Femur (tissue), 1 donor: ENCODE measurements at places on chromosomes 7 and 10.
A peak's percentile ranks its signal among the peaks of the same experiment; 100 is the strongest.

DNA sequence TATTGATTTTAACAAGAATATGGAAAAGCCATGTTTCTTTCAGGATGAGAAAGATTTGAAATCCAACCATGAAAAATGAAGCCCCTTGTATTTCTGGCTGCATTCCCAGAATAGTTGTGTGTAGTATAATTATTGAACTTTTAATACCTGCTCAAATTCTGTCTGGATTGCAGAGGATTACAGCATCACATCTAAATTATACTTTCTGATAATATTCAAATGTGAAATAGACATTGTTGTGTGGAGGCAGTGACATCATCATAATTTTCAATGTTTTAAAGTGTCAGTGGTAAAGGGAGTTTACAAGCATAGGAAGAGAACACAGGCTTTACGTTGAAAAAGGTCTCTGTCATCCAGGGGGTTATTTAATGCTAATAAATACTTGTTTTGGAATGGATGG lies 93.4 kb downstream of the POLL start:
- no peak for DNase-seq

DNA sequence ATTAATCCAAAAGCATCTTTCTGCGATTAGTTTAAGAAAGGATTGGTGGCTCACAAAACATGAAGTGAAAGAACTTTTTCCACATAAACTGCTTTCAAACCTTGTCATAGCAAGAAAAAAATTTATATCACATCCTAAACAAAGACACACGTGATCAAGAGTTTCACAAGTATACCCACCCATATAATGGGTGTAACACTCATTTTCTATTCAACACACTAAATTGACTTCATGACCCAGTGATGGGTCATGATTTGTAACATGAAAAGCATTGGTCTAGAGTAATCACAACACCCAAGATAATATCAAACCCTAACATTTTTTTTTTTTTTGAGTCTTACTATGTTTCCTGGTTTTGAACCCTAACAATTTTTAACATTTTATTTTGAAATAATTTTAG lies 17.6 kb downstream of the PMPCB start:
- DNase-seq: no peak

- DNase-seq: no peak
These were observed 413 bp downstream of the PANK1 start for GRCh38 chr10:89644691-89644966.

DNA sequence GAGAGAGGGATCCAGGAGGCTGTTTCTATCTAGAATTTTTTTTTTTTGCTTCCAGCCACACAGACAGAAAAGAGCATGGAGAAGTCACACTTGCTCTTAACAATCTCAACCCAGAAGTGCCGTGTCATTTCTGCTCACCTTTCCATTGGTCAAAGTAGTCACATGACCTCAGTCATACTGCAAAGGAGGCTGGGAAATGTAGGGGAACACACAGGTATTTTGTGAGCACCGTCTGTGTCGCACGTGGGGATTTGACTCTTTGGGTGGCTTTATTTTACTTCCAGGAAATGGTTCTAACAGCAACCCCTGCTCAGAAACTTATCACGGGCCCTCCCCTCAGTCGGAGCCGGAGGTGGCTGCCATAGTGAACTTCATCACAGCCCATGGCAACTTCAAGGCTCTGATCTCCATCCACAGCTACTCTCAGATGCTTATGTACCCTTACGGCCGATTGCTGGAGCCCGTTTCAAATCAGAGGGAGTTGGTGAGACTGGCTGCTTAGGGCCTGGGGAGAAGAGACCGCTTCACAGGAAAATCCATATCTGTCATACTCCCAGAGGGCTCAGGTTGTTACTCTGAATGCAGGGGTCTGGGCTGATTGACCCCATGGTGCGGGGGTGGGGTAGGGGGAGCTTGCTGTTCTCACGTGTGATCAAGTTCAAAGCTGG lies 13.1 kb upstream of the CPA1 start:
- DNase-seq: no peak

GRCh38 chr10:76296957-76297356 lies 865.5 kb downstream of the LRMDA start:
- DNase-seq: no peak

- DNase-seq: no peak
These were observed 2.1 kb upstream of the SLC13A1 start for GRCh38 chr7:123201901-123202300.

DNA sequence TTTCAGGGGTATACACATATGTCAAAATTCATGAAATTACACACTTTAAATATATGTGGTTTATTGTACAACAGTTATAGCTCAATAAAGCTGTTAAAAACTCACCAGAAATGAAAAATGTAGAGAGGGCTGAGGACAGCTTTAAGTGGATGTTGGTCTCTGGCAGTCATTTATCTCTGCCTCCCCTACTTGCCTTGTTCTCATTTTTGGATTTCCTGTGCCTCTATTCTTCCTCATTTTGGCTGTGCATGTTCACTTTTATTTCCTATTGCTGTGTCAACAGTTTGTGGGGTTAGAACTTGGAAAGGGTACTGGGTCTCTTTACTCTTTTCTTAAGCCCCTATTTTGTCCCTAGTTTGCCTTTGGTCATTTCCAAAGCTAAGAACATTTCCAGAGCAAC lies 18.6 kb upstream of the MEST start:
- DNase-seq: no peak

DNA sequence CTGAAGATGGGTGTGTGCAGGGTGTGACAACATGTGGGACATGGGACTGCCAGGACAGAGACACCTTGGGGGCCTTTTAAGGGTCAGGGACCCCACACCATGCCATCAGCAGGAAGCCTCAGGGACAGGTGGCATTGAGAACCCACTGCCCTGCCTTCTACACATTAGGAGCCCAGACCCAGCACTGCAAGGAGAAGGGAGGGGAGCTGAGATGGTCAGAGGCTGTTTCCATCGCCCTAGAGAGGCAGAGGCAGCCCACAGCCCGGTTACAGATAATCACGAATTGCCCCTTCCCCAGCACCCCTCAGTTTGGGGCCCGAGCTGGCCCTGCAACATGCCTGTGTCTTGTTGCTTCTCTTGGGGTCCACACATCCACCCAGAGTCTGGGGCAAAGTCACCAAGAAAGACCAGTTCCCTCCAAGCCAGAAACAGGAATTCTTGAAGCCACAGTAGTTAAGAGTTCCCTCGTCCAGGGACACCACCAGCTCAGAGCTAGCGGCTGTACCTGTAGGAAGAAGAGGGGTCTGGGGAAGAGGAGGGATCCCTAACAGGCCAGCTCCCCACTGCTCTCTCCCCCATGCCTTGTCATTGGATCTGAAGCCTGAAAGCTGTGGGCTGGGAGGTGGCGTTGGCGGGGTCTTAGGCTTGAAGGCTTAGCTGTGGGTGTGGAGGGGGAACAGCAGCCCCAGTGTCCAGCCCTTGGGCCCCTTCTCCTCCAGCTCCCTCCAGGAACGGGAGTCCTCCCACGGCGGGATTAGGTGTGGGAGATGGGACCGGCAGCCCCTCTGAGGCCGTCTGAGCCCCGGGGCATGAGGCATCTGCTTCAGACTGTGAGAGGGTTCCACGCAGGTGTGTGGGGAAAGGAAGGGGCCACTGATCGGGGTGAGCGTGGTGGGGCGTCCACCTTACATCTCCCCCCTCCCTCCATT lies 44.8 kb upstream of the ELFN1 start:
- DNase-seq: no peak

GRCh38 chr10:83991986-83992753 lies 147.1 kb upstream of the GHITM start:
- DNase-seq: no peak

GRCh38 chr10:43373461-43373860 lies 2.0 kb downstream of the FXYD4 start:
- DNase-seq: no peak

- no peak for DNase-seq
These were observed 148.4 kb downstream of the TCERG1L start for GRCh38 chr10:131162866-131163843.

GRCh38 chr10:86944471-86944870 lies 12.9 kb downstream of the MMRN2 start:
- DNase-seq: no peak

GRCh38 chr7:34313289-34313688 lies 344.7 kb upstream of the NPSR1 start:
- no peak for DNase-seq

DNA sequence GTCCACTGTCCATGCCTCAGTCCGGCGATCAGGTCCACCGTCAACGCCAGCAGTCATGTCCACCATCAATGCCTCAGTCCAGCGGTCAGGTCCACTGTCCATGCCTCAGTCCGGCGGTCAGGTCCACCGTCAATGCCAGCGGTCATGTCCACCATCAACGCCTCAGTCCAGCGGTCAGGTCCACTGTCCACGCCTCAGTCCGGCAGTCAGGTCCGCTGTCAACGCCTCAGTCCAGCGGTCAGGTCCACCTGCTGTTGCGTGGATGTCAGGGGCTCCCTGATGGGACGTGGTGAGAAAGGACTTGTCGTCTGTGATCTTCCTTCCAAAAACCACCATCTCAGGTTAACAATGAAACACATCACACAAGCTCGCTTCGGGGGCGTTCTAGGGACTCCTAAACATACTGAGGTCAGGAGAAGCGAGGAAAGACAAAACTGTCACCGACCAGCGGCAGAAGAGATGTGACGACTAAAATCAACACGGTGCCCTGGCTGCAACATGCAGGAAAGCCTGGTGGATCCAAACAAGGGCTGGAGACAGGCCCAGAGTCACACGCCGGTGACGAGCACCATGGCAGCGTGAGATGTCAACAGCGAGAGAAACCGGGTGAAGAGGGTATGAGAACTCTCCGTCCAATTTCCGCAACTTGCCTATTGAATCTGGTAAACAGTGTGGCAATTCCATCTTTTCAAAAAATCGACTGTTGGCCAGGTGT lies 264.2 kb downstream of the MAD1L1 start:
- no peak for DNase-seq

- no peak for DNase-seq
These were observed 61.7 kb downstream of the PWWP2B start for GRCh38 chr10:132458586-132459300.

GRCh38 chr7:49724071-49724470 lies 49.4 kb upstream of the VWC2 start:
- no peak for DNase-seq

- DNase-seq: peak; percentile 85
These were observed 124.4 kb downstream of the TACC2 start for GRCh38 chr10:122113161-122113944.

DNA sequence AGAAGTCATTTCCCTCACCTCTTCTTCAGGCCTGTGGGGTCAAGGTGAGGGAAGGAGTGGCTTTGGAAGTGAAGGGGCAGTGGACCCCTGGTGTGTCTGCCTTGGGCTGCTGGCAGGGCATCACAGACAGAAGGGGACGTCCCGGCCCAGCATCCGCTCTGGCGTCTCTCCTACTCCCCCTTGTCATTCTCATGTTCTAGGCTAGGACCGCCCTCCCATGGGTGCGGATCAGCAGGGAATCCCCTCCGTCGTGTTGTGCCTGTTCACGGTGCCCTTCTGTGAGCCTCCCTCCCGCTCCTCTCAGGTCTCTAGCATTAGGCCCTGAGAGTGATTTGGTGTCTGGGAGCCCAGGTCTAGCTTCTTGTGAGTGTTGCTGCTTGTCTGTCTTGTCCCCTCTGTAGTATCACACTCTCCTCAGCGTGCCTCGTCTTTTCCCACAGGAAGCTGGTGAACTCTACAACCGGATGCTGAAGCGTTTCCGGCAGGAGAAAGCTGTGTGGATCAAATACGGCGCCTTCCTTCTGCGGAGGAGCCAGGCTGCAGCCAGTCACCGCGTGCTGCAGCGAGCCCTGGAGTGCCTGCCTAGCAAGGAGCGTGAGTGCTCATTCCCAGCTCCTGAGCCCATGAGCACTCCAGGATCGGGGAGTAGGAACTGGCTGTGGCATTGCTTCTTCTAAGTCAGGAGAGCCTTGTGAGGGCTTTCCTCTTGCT lies 8.5 kb downstream of the CALHM2 start:
- DNase-seq: no peak

GRCh38 chr10:109912335-109913281 lies 10.7 kb downstream of the XPNPEP1 start:
- DNase-seq: no peak
